ENCODE measurements at places on chromosomes 6 and 20.

DNA sequence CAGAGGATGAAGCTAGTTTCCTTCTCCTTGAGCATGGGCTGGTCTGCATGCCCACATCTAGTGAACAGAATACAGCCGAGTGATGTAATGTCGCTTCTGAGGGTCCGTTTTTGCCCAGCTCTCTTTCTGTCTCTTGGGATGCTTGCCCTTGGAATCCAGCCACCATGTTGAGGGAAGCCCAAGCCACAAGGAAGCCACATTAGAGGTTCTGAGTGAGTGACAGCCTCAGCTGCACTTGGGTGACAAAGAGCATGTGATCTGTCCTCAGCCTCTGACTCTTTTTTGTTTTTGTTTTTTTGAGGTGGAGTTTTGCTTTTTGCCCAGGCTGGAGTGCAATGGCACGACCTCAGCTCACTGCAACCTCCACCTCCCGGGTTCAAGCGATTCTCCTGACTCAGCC, 100.6 kb upstream of the SALL4 start:
- no peak for DNase-seq

GRCh38 chr20:63699466-63700198, 3.2 kb downstream of the TNFRSF6B start:
- no peak for DNase-seq

DNA sequence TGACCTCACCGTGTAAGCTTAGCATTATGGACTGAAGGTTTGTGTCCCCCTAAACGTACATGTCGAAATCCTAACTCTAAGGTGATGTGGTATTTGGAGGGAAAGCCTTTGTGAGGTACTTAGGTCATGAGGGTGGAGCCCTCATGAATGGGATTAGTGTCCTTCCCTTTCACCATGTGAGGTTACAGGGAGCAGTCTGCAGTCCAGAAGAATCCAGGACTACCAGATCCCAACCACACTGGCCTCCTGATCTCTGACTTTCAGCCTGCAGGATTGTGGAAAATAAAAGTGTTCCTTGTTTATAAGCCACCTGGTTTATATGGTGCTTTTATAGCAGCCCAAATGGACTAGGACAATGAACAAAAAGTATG, 73.4 kb downstream of the ZBTB2 start:
- DNase-seq, result no peak

DNA sequence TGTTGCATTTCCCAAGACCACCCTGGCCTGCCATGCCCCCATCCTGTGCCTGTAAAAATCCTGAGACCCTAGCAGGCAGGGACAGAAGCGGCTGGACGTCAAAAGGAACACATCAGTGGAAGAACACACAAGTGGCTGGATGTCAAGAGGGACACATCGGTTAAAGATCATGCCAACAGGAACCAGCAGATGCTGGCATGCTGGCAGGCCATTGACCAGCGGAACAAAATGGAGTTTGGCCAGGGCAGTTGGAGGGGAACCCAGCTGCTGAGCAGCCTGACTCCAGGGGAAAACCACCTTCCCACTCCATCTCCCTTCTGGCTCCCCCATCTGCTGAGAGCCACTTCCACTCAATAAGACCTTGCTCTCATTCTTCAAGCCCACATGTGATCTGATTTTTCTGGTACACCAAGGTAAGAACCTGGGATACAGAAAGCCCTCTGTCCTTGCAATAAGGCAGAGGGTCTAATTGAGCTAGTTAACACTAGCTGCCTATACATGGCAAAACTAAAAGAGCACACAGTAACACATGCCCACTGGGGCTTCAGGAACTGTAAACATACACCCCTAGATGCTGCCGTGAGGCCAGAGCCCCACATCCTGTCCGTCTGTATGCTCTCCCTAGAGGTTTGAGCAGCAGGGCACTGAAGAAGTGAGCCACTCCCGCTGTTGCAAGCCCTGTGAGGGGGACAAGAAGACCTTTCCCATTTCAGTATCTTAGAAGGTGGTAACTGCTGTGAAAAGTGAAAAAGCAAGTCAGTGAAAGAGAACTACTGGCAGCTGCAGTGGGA, 4.2 kb upstream of the TSBP1 start:
- no peak for DNase-seq

DNA sequence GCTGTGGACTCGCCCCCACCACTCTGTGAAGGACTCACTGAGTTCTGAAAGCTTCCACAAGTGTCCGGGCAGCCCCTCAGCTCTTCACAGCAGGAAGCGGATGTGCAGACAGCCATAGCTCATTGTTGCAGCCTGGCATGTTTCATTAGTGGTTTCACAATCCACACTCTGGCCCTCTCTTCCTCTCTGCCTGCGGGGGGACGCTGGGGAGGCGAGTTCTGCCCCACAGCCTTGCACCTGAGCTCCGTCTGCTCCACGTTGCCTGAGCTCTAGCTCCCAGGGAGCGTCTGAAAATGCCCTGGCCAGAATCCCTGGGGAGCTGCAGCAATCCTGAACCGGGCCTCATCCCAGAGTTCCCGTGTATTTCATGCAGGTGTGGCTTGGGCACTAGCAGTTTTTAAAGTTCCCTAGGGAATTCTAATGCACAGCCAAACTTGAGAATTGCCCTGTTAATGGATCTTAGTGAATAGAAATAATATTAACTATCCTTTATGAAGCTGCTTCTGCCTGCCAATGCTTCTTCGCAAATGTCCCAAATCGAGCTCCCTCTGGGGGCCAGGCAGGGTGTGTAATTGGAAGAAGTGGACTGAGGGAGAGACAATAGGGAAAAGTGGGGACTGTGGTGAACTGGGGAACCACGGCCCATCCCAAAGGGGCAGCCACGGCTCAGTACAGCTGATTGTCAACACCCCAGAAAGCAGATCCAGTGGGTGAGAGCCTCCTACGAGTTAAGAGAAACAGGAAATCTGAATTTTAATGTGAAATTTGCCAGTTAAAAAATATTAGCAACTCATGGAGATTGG, 51.5 kb downstream of the CTCFL start:
- no peak for DNase-seq

- DNase-seq, result no peak
These were observed 625 bp upstream of the ECHDC1 start for GRCh38 chr6:127343809-127344659.

All from activated CD8-positive, alpha-beta memory T cell treated with anti-CD3 and anti-CD28 coated beads for 1 hour (primary cell).